ENCODE measurements at places on chromosomes 3 and 15.

- no peak for DNase-seq
These were observed 419.8 kb upstream of the THBS1 start for GRCh38 chr15:39161096-39161495.

DNA sequence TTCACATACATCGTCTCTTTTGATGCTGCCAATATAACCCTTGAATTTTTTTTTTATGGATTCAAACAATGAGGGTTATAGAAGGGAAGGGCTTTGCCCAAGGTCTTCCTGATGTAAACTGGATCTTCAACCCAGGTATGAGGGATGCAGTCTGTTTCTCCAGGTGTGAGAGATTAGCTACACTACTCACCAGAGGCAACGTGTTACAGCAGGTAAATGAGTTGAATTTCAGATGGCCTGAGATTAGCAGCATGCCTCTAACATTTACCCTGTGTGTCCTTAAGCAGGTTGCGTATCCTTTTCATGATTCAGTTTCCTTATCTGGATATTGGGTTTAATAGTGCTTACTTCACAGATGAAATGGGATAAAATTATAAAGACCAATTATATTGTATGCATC is 1.9 kb downstream of the RTP4 start:
- no peak for DNase-seq

DNA sequence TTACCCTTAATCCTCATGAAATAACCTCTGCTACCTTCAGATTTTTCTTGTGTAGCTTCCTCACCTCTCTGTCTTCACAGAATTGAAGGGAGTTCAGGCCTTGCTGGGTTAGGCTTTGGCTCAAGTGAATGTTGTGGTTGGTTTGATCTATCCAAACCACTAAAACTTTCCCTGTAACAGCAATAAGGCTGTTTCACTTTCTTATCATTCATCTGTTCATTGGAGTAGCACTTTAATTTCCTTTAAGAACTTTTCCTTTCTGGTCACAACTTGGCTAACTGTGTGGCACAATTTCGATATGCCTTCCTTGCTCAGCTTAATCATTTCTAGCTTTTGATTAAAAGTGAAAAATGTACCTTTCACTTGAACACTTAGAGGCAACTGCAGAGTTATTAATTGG is 129.8 kb downstream of the NR1I2 start:
- DNase-seq, result no peak

GRCh38 chr3:127706785-127707351 is 34.1 kb downstream of the ABTB1 start:
- no peak for DNase-seq

DNA sequence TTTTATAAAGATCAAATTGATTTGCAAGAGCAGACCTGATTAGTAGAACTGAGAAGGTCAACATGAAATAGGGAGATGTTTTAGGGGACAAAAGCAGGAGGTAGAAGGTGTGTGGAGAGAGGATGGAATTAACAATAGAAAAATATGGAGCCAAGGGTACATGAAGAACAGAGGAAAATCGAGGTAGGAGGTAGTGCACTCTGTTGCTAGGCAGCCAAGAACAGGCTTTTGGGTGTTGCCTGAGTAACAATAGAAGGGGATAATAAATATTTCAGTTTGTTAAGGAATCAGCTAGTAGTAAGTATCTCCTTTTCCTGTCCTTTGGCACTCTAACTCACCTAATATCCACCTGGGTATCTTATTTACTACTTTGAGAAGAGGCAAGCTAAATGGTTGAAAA is 9.2 kb downstream of the SPESP1 start:
- DNase-seq, result no peak

GRCh38 chr3:133894353-133895207 is 1.1 kb downstream of the RAB6B start:
- DNase-seq, result peak; percentile 44

DNA sequence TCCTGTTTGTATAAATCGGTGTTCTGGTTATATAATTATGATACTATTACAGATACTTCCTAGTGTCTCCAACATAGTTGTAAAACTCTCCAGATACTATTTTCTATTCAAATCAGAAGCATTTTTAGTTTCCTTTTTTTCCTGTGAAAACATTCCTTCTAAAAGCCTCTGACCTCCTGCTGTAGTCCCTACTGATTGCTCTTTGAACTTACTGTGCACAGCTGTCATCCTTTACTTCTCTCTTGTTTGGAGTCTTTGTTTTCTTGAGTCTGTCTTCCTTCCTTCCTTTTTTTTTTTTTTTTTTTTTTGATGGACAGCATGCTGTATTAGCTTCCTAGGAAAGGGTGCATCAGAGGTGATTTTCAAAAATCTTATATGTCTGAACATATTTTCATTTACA is 28.9 kb downstream of the NR2C2 start:
- DNase-seq, result no peak

GRCh38 chr15:86677278-86677677 is 597.6 kb downstream of the AGBL1 start:
- DNase-seq, result no peak

GRCh38 chr3:167776066-167776685 is 40.7 kb downstream of the SERPINI1 start:
- no peak for DNase-seq

GRCh38 chr15:100346866-100347512 is 5.2 kb upstream of the ADAMTS17 start:
- DNase-seq, result no peak

DNA sequence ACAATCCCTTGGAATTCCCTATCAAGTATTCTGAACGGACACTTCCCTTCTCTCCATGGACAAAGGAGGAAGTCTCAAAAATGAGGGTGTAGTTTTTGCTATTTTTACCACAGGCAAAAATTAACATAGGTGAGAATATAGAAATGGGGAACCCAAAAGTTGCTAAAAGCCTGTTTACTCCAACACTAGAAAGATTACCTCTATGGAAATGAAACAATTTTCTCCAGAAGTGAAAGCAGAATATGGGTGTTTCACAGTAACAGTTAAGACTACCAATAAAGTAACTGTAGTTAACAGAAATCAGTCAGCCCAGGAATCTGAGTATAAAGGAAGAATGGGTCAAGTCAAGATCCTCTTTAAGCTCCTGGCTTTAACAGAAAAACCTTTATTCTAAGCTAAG is 9.3 kb downstream of the TRA2B start:
- no peak for DNase-seq

DNA sequence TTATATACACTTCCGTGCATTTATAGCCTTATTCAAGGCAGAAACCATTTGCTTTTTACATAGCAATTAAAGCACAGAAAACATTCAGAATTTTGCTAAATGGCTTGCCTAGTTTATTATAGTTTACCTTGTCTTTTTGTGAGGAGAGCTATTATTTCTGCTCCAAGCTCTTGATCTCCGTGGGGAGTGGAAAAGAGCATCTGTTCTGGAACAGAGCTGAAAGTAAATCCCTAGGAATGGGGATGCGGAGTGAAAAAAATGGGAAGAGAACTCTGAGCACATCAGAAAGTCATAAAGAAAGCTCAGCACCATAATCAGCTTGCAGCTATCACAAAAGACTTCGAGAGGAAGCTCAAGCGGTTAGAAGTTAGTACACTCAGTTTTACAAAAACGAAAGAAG is 1006.7 kb downstream of the ROBO2 start:
- DNase-seq, result peak; percentile 11

DNA sequence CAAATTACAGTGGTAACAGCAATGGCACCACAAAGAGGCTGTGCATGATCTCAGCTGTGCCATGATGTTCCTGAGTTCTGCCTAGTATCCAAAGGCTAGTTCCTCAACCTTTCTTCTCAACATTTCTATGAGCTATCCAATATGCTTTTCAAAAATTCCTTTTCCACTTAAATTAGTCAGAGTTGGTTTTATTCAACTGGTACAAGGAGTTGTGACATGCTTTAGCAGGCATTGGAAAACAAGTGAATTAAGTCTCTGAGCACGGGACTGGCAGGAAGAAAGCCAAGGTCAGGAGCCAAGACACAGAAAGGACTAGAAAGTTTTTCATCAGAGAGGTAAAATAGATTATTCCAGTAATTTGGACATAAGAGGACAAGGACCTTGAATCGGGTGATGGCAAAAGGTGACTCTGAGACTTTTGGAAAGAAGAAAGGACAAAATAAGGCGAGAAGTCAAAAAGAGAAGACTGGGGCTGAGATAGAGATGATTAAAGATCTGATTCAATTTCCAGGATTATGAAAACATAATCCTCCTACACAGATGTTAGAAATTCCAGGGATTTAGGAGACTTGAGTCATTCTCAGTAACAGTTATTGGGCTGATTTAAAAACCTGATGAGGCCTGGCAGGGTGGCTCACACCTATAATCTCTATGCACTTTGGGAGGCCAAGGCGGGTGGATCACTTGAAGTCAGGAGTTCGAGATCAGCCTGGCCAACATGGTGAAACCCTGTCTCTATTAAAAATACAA is 36.1 kb downstream of the PBRM1 start:
- DNase-seq, result no peak

DNA sequence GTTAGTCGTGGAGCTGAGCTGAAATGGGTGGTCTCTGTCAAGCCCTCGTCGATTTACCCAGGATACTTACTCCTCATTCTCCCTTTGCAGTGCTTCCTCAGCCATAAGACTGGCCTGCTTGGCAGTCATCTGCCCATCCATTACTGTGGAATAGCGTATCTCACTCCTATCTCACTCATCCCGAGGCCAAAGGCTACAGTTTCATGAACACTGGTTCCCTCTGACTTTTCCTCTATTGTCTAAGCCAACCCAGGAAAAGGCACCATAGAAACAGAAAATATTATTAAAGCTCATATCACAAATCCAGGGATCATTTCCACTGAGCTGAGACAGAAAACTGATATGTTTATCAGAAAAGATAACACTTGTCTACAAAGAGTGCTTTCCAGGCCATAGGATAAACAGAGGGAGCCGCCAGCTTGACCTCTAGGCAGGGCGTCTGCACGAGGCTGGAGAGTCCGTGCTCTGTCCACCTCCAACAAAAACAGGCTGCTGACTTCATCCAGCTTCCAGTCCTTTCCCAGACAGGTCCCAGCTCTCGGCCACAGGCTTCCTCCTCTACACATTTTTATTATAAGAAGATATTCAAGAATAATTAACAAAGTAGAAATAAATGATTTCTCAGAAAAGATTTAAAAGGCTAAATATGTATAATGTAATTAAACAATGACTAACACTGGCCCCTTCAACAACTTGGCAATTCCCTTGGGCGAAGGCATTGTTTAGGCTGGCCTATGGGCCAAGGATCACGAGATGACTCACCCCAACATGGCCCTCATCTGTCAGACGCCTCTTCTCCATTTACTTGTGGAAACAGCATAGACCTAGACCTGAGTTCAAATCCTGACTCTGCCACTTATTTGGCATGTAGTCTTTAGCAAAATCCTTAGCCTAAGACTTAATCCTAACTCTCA is 27.4 kb upstream of the BOC start:
- DNase-seq, result no peak

DNA sequence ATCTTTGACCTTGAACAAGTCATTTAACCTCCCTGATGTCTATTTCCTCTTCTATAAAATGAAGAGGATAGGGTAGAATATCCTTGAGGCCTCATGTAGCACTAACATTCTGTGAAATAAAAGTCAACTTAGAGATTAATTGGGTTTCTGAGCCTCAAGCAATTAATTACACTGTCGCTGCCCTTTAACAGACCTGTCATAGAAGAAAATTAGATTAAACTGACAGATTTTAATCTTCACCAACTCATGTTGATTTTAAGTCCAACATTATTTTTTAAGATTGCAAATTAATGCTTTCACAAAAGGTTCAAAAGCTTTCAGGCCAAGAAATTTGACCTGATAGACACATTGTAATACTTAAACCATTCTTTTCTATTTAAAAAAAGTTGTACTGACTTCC is 8.1 kb upstream of the MNS1 start:
- no peak for DNase-seq

DNA sequence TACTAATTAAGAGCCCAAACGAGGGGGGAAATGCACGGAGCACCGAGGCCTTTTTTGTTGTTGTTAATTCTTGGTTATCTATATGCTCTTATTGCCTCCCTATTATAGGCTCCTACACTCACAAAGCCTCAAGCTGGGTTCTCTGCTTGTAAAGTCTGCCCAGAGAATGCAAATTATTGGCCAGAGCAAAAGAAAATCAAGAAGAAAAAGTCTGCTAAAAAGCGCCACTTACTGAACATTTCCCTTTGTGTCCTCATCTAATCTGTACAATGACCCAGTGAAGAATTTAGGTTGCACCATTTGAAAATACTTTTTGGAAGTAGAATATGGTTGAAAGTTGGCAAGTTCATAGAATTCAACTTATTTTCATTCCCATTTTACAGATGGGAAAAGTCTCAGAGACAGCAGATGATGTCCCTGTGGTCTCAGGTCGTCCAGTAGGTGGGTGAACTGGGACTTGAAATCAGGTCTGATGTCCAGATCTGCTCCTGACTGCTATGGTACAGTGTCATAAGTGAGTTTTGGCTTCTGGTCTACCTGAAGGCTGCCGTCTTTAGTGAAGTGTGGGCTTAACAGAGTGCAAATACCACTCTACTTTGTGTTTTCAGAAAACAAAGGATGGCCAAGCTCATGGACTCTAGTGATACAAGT is 1.1 kb upstream of the TNFAIP8L3 start:
- DNase-seq, result no peak

- no peak for DNase-seq
These were observed 27.6 kb downstream of the CNOT10 start for GRCh38 chr3:32712506-32713055.

DNA sequence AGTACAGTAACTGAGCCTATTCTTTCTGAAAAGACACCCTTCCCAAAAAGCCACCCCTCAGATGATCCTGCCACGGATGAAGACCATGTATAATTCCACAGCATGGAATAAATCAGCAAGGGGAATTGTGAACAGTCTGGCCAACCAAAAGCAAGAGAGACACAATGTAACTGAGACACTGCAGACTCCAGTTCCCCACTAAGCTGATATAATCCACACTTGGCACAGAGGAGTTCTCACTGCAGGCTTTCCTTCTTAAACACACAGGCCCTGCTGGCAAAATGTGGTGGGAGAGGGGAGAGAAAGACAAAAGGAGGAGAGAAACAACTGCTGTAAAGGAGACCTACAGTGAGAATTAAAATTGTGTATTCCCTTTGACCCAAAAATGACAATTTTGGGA is 12.7 kb downstream of the GPR156 start:
- no peak for DNase-seq

DNA sequence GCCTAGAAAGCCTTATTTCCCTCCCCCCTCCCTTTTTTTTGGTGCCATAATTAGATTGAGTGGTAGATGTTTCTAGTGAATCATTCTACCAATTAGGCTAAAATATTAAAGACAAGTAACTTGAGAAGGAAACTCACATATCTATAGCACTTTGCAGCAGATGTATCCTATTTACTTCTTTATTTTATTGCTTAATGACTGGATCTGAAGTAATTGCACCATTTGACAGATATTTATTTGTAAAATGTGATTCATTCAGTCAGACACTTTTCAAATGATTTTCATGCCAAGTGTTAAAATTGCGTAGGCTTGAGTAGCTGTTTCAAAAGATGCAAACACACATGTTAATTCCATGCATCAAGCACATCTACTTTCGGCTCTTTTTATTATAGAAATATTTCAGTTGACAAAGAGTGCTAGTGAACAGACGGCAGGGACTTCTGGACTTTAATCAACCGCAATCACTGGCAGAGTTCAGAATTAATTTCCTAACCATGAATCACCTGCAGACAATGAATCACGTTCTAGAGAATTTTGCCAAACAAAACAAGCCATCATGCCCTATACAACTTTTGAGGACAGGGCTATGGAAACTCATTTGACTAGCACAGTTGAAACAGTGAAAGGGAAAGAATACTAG is 636.8 kb downstream of the MECOM start:
- no peak for DNase-seq
